ENCODE measurements at places on chromosomes 12 and 14.

DNA sequence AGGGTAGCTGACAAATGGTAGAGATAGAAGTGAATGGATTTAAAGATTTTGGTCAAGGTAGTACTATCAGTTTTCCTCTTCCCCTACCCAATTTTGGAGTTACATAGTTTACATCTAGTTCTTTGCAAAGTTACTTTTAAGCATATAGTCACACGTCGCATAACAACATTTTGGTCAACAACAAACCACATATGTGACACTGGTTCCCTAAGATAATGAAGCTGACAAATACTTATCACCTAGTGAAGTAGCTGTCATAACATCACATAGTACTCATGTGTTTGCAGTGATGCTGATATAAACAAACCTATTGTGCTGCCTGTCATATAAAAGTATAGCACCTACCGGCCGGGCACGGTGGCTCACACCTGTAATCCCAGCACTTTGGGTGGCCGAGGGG, 45.4 kb downstream of the YAF2 start:
- no peak for DNase-seq

DNA sequence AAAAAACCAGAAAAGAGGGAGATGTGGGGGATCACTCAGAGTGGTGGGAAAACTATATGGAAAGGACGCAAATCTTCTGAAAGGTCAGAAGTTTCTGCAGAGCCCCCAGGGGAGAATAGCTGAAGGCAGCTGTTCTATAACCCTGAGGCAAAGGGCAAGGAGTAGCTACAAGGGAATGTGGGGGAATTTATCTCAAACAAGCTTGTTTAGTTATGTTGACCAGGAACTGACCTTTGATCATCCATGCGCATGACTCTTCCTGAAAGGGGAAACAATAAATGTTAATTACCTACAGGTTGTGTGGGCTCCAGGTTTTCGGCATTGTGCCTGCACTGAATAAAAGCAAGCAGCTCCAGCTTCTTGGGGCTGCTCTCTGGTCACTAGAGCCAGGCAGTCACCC, 968.5 kb downstream of the AACS start:
- DNase-seq: no peak

GRCh38 chr14:95483309-95484165, 32.9 kb downstream of the SYNE3 start:
- DNase-seq: peak; percentile 97

DNA sequence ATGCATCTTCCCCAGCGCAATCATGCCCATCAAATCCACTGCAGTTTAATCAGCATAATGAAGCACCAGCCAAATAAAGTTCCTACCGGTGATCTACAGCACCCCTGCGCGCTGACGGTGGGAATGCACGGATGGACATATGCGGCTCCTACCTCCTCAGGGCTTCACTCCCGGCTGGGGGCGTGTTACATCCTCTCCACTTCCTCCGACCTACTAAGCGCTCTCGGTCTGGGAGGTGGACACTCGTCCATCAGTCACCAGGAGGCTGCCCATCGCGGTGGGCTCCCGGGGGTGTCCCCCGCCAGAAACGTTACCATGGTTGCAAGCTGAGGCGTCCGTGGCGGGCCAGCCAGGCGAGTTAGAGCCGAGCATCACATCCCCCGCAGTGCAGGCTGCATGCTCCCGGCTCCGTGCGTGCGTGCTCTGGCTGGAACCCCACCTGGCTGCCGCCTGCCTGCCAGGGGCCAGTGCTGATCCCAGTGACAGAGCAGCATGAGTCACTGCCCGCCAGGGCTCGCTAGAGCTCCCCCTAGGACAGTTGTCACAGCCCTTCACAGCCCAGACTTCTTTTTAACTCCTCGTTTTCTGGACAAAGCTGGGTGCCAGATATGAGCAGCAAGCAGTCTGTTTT, 73.0 kb downstream of the CIT start:
- peak; percentile 88 for DNase-seq

- DNase-seq: peak; percentile 99
Observed at GRCh38 chr12:51393676-51394545, 2.7 kb upstream of the GALNT6 start.

DNA sequence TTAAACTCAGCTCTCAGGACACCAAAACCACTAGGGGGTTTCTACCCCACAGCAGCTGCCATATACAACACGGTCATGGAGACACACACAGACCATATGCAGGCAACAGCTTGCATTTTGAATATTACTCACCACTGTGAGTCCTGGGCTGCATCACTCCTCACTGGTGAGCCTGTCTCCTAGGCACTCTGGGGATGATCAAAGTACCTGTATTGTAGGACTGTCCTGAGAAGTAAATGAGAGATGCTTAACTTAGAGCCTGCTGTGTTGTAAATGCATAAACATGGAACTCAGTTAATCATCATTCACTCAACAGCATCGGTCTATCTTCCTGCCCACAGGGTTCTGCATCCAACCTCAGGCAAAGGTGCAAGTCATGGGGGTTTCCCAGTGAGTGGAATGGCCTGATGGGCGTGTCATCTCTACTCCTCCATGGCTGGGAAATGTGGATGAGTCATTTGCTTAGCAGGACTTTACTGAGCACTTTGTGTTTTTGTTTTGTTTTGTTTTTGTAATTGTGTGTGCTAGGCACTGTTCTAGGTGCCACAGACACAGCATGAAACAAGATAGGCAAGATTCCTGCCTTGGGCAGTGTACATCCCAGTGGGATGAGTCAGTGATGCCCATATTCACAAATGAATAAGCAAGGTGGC, 1141.2 kb upstream of the TMEM132C start:
- peak; percentile 80 for DNase-seq

- DNase-seq: no peak
Observed at GRCh38 chr14:50232276-50232642, 881 bp upstream of the SOS2 start.

DNA sequence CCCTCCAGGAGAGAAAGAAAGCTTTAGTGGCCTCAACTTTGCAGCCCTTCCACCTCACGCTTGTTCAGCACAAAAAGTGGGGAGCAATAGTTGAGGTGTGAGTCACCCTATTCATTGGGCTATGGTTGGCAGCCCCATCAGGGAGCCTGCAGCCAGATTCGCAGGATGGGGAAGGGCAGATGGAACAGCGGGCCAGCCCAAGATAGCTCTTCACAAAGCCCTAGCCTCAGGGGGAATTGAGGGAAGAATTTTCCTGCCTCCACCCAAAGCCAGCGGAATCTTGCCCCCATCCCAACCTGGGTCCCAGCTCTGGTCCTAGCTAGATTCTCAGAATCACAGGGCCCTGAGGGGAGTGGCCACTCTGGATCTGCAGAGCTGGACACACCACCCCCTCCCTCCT, 3.6 kb upstream of the KRT5 start:
- peak; percentile 5 for DNase-seq

DNA sequence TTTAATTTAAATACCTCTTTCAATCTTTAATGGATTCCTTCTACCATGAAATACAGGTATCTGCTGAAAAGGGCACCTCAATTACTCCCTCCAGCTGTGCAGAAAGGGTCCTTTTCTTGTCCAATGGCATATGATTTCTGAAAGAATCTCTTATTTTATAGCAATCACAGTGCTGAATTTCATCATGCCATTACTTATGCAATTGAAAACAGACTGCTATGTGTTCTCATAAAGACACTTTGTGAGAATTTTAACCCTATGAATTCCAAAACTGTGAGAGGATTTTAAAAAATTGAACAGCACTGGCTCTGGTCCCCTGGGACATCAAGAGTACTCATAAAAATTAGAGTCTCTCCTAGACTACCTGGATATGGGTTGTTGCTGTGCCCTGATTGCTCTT, 45.9 kb upstream of the CNOT2 start:
- DNase-seq: peak; percentile 3

DNA sequence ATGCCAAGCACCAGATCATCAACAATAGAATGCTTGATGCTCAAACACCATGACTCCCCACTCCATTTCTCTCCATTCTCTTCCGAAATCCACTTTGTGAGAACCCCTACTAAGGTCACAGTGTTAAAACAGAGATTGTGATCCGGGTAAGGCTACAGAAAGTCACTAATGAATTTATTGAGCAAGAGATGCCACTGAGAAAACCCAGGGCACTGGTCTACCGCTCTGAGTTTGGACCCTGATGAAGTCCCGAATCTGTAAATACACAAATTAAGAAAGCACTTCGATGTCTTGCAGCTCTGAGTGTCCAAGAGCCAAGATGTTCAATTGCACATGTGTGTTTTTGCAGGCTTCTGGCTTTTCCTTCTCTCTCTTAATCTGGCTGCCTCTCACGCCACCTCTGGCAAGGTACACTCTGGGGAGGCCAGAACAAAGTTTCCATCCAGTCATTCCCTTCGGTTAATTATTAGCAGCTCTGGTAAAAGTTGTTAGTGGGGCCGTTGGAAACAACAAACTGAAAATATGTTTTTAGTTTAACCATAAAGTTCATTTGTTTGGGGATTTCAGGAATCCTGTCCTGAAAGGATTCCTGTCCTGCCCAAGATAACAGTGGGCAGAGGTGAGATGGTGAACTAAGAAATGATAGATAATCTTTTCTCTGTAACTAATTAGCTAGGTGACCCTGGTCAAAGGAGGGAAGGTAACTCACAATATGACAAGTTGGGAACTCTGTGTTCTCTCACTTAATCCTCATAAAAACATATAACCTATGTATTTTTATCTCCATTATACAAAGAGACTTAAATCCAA, 75.4 kb downstream of the BTG1 start:
- no peak for DNase-seq

- no peak for DNase-seq
Observed at GRCh38 chr12:2689393-2689792, 105.4 kb upstream of the FKBP4 start.

- DNase-seq: no peak
Observed at GRCh38 chr12:93745286-93745685, 68.1 kb downstream of the CRADD start.

DNA sequence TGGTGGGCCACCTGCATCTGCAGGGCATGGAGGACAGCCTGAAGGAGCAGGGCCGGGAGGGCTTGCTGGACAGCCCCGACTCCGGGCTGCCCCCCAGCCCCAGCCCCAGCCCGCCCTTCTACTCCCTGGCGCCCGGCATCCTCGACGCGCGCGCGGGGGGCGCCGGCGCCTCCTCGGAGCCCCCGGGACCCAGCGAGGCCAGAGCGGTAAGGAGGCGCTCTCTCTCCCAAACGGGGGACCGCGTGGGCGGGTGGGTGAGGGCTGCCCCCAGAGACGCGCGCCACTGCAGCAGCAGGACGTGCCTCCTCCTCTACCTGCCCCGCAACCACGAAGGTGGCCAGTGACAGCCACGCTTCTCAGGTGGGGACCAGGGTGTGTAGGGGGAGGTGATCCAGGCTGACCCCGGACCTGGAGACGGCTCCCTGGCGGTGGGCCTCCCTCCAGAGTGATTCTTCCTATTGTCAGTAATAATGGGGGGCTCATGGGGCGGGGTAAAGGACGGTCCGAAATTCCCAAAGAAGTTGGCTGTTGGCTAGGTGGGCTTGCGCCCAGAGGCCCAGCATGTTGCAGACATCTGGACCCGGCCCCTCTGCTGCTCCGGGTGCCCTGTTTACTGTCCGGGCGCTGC, 652 bp downstream of the RFLNA start:
- no peak for DNase-seq

GRCh38 chr14:51852541-51852940, 7.9 kb upstream of the GNG2 start:
- no peak for DNase-seq

- no peak for DNase-seq
Observed at GRCh38 chr14:104980611-104981531, 2.7 kb upstream of the AHNAK2 start.

- DNase-seq: peak; percentile 66
Observed at GRCh38 chr12:40224439-40225291, at the start of gene LRRK2. Gene LRRK2 (plus strand): TSS chr12:40224997. CDS start chr12:40225132, 135 bp downstream.

DNA sequence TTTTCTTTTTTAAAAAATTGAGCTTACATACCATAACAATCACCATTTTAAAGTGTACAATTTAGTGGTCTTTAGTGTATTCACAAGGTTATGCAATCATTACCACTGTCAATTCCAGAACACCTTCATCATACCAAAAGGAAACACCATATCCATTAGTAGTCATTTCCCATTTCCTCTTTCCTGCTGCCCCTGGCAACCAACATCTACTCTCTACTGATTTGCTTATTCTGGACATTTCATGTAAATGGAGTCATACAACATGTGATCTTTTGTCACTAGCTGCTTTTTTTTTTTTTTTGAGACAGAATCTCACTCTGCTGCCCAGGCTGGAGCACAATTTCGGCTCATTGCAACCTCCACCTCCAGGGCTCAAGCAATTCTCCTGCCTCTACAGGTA, 66.8 kb upstream of the CFL2 start:
- DNase-seq: peak; percentile 93

DNA sequence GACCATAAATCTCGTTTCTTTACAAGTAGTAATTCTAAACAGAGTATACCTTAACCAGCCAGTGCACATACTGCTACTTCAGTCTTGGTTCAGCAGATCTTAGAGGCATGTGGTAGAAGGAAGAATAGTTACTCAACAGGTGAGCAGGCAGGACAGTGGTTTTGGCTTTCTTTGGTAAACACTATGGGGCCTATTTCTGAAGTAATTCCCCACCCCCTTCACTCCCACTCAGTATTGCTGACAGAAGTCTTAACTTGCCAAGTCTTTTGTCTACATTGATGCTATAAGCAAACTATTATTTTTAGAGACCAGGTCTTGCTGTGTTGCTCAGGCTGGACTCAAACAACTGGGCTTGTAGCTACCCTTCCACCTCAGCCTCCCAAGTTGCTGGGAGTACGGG, 68.5 kb downstream of the FBXO34 start:
- DNase-seq: no peak

- peak; percentile 61 for DNase-seq
Observed at GRCh38 chr14:103562179-103562428, 353 bp downstream of the BAG5 start.

- DNase-seq: no peak
Observed at GRCh38 chr14:93462479-93462878, 31.7 kb downstream of the UNC79 start.

DNA sequence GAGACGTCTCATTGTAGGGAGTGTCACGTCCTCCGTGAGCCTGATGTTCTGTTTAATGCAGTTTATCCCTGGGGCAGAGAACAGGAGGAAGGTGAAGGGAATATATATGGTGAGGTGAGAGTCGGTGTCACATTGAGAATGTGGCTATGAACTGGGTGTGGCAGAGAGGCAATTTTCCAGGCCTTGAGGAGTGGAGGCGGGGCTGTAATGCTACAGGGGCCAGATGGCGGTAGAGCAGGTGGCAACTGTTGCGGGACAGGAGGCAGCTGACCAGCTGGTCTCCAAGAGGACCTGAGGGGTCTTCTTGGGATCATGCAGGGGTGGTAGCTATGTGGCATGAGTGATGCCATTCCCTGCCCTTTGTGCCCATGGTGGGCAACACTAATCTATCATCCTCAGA, 59.6 kb downstream of the CACNA1C start:
- no peak for DNase-seq

DNA sequence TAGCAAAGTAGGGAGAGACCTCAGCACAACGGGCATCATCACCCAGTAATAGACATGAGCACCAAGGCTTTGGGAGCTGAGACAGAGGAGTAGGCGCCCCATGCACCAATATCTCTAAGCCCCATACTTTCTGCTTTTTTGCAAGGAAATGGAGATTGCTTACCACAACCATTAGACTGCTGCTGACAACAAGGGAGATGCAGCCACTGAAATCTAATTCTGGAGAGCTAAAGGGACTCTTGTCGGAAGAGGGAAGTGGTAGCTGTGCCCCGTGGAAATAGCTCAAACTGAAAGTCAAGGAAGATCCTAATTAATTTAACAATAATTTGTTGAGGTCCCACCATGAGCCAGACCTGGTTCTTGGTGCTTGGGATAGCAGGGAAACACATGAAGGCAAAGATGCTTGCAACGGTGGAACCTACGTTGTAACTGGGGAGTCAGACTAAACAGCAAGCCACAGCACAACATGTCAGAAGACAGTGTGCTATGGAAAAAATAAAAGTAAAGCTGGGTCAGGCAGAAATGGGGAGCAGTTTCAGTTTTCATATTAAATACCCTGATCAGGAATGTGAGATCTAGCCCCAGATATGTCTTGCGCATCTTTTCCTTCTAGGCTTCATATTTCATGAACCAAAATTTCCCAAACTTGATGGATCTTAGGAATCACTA, 1131.0 kb downstream of the BCL11B start:
- no peak for DNase-seq

Data from EH (cell line).